ENCODE measurements at places on chromosomes 11 and 22.

GRCh38 chr22:23106906-23107367 is 34.9 kb downstream of the RSPH14 start:
- no peak for DNase-seq

DNA sequence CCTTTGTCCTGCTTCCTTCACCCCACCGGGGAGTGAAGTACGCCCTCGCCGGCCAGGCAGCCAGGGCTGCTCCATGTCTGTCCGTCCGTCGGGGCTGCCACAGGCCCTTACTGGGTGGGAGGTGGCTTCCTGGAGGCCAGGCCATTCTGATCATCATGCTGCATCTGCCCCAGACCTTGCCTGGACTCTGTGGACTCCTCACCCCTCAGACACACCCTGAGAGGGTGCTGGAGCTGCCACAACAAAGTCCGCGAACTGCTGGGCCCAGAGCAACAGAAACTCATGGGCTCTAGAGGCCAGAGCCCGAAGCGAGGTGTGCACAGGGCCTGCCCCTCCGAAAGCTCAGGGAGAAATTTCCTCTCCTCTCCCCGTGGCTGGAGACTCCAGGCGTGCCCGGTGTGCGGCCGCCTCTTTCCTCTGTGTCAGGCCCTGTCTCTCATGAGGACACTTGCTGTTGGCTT is 124.2 kb downstream of the KCNQ1OT1 start:
- no peak for DNase-seq

DNA sequence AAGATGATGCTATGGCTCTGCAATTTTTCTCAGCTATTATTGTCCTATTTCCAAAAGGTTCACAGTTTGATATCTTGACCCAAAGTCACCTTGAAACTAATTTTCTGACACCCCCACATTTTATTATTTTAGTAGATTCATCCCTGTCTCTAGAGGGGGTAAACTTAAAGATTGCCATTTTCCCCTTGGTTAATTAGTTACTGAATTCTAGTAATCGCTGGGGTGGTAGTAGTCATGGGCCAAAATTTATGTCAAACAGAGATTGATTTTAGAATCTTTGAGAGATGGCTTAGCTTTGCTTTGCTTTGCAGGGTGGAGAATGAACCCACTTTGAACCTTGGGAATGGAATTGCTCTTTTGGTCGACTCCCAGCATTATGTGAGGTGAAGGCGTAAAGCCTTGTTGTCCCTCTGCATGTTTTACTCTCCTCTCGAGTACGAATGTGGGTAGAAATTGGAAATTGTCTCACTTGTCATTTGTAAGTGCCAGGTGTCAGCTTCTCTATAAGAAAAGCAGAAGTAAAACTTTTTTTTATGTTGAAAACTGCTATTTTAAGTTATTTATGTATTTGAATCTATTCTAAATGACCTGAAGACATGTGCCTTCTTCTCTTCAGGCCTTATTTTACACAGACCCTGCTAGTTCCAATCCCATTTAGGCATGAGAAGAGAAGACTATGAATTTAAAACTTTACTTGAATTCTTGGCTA is 42.4 kb upstream of the RCE1 start:
- DNase-seq = no peak

DNA sequence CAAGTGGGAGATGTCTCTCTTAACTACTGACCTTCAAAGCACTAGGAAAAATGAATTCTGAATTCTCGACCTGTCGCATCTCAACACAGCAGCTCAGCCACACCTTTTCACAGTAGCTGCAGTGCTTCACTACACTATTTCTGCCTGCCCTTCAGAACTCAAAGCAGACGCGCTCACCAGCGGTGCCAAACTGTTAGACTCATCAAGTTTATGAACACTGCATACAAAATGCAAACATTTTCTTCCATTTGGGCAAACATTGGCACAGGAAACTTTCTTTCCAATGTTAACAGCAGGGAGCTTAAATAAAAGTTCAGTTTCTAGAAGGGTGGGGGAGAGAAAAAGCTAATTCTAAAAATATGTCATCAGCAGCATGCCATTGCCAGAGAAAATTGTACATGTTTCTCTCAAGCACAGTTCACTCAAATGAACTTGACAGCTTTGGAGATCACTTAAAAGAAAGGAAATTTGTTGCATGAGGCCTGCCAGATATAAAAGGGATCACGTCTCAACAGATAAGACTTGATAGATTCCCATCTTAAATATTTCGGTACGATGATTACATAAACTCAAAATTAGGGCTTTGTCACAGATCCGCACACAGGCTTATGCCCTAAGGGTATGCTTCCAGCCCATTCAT is 82.7 kb downstream of the CADM1 start:
- no peak for DNase-seq

GRCh38 chr11:95306801-95307200 is 75.8 kb upstream of the SESN3 start:
- no peak for DNase-seq

- DNase-seq = no peak
Observed at GRCh38 chr11:79431535-79431934, 9.3 kb downstream of the TENM4 start.

DNA sequence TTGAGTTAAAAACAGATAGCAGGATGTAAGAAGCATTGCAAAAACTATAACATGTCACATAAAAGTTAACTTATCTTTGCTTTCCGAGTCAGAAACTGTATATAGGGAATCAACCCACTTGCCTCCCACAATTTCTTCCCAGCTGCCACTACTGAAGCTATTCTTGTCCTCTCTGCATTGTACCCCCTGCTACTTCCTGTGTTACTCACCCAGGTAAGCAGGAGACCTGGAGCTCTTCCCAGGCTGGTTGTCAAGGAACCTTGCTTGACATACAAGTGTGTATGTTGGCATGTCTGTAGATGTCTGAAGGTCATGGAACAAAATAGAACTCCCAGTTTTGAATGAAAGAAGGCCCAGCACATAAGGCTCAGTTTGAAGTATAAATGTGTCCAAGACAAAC is 74.3 kb upstream of the LRRC4C start:
- no peak for DNase-seq

DNA sequence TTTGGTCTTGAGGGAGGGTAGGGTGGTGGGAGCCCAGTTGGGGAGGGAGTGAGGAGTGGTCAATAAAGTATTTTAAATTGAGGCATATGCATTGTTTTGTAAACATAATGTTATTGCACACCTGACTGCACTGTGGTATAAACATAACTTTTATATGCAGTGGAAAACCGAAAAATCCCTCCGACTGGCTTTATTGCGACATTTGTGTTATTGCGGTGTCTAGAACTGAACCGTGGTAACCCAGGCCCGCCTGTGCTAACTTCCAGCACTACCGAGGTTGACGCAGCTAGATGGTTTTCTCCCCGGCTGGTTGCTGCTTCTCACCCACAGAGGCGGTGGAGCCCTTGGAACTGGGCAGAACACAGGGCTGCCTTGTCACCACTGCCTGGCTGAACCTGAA is 7.6 kb upstream of the RNH1 start:
- DNase-seq = no peak

DNA sequence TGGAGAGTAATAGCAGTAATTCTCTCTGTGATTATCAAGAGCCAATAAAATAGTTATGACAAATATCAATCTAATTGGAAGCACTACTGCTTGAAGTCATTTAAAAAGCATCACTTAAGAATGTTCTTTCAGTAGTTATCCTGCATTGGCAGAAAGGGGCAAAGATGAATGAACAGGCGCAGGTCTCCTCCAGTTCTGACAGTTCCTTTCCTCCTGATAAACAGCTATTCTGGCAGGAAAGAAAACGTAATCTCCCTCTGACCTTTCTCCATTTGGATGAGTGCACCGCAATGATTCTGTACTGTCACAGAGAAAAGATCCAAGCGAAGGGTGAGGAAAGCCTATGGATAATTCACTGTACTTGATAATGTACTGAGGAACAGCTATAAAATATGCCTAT is 521.5 kb downstream of the LRRC4C start:
- no peak for DNase-seq

DNA sequence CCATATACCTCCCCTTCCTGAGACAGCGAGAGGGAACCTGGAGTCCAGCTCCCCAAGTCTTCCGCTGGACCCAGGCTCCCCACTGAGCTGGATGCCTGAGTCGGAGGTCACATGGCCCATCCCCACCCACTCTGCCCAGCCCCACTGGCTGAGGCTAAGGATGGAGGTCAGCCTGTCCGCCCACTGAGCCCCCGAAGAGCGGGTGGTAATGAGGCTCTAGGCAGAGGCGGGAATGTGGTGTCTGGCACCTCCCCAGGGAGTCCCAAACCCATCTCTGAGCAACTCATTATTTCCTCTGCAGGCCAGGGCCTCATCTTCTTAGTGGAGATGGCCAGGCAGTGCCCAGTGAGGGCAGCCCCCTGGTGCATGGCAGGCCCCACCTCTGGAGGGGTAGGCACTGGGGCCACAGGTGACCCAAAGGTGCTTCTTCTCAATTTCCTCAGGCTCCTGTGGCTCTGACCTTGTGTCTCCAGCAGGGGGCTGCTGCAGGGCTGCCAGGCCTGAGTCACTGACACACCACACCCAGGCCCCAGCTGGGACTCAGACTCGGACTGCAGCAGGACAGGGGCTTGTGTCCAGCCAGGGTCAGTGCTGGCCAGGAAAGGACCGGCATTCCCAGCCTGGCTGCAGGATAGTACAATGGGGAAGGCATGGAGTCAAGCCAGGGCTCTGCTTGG is 10.2 kb upstream of the PDE2A start:
- no peak for DNase-seq

DNA sequence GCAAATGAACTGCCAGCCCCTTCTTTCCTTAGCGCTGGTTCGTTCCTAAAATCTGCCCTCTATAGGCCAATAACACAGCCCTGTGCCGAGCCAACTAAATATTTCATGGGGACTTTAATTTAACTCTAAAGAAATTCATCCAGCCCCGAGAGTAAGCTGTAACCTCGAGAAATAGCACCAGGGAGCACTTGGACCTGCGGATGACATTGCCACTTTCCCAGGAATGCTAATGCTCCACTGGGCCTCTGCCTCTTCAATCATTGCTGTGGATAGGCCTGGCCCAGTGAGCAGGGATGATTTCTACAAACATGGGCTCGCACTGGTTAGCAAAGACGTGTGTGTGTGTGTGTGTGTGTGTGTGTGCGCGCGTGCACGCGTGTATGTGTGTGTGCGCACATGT is 95.3 kb upstream of the TBCEL start:
- DNase-seq = no peak

GRCh38 chr11:101346591-101346990 is 217.0 kb upstream of the PGR start:
- no peak for DNase-seq

DNA sequence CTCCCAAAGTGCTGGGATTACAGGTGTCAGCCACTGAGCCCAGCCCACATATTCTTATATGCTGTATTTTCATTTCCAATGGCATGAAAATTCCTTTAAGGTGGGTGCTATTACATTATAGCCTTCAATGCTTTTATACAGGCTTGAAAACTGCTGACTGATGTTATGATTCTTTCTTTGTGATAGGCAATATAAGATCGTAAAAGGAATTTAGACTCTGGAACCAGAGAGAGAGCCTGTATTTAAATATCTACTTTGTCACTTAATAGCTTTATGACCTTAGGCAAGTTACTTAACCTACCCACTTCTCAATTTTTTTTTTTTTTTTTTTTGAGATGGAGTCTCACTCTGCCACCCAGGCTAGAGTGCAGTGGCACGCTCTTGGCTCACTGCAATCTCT is 26.2 kb downstream of the AGBL2 start:
- DNase-seq = no peak

DNA sequence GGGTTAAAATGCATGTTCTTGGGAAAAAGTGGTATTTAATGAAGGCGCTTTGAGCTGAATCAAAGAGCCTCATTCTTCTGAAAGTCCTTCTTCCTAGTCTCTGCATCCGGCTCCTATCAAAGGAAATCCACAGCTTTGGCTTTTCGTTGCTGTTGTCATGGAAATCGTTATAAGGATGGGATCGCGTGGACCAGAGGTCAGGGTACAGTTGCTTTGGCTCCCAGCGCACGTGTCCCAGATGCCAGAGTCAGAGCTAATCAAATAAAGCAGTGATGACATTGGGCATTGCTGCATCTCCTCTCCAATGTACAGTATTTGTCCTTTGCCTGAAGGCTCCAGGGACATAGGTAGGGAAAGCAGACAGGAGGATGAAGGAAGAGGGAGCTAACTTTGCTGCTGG is 181.9 kb downstream of the MYO18B start:
- DNase-seq = no peak

GRCh38 chr11:75562836-75563484 is 907 bp downstream of the SERPINH1 start:
- DNase-seq = no peak

DNA sequence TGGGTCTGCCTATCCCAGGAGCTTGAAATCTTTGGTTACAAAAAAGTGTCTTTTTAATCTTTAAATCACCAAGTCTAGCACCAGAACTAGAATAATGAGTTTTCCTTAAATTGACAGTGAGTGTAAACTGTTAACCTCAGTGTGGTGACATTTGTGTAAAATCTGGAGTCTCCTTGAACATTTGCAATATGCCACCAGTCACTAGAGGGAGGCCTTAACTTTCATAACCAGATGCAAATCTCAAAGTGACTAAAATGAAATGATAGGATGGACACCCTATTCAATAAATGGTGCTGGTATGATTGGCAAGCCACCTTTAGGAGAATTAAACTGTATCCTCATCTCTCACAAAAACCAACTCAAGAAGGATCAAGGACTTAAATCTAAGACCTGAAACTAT is 8.3 kb upstream of the SCGB1D2 start:
- no peak for DNase-seq

DNA sequence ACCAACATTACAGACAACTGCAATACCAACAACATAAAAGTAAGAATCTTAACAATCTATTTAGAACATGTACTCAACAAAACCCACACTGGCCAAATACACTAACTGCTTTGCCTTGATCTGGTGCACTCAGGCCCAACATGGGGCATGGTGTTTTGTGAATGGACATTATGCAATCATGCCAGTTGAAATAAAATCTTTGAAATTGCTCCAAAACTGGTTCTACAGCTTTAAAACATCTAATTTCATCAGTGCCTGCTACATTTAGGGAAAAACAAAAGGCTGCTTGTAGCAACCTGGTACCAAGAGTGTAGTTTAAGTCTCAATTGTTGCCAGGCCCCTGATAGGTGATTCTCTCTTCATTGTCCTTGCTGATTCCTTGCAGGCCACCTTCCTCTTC is 3.3 kb upstream of the CTR9 start:
- no peak for DNase-seq

DNA sequence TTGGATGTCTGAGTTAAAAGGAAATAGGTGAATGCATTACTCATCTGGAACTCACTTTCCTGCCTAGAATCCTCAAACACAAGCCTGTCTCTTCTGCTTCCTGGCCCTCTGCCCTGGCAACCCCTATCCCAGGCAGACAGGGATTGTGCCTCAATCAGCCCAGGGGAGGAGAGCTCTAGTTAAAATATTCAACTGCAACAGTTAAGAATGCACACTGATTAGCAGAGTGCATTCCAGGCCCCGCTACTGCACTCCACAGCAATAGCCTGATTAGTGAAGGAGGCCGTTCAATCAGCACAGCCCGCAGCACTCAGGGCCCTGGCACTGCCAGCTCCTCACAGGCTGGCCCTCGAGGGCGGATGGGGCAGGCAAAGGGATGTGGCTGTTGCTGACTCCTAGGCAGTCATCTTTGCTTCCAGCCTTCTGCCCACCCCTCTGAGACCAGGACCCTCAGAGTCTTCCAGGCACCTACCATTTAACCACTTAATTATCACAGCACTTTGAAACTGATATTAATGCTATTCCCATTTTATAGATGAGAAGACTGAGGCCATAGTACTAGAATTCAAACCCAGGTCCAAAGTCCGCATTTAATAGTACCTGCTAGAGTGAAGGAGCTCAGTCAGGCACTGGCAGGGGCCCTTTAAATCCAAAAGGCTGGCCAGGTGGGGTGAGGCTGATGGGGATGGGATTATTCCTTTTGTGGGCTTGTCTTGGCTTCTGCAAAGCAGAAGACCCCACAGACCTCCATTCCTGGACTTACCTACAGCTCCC is 435.3 kb downstream of the SOX6 start:
- DNase-seq = no peak

GRCh38 chr11:61739413-61739812 is 13.0 kb upstream of the MYRF start:
- DNase-seq = no peak

Data from fibroblast of skin of left quadriceps (primary cell).